Smooth muscle cell of trachea (primary cell): ENCODE measurements at places on chromosomes 5 and 9. TPM values are rescaled to one million over a fixed set of nuclear protein-coding genes. Genes with fewer than 3 reads are reported as not detected.

ELOVL7 gene
- 0.33 TPM in 1 of 2 replicates, not detected in the other for total RNA-seq

SPEF2 gene
- 4.1 and 5.2 TPM in 2 replicates for total RNA-seq

BNIP1 gene
- total RNA-seq, result 19.2 and 26.8 TPM in 2 replicates

PCDHGC4 gene
- 4.5 and 6.0 TPM in 2 replicates for total RNA-seq

FRMD3 gene
- total RNA-seq, result 0.44 and 1.2 TPM in 2 replicates

MEIKIN gene
- not detected in 2 replicates for total RNA-seq

QRFP gene
- not detected in 2 replicates for total RNA-seq

SLC36A3 gene
- total RNA-seq, result not detected in 2 replicates

GABRA6 gene
- not detected in 2 replicates for total RNA-seq
